Upper lobe of left lung (tissue), 6 donors: ENCODE measurements at places on chromosomes 16 and 17.

- peak; percentile 90 for DNase-seq
These were observed 6.0 kb downstream of the FHOD1 start for GRCh38 chr16:67241008-67241900.

GRCh38 chr16:17276010-17276530 lies 194.7 kb downstream of the XYLT1 start:
- DNase-seq, result no peak

GRCh38 chr16:89000207-89000959 lies 23.4 kb upstream of the CBFA2T3 start:
- DNase-seq, result peak; percentile 69

DNA sequence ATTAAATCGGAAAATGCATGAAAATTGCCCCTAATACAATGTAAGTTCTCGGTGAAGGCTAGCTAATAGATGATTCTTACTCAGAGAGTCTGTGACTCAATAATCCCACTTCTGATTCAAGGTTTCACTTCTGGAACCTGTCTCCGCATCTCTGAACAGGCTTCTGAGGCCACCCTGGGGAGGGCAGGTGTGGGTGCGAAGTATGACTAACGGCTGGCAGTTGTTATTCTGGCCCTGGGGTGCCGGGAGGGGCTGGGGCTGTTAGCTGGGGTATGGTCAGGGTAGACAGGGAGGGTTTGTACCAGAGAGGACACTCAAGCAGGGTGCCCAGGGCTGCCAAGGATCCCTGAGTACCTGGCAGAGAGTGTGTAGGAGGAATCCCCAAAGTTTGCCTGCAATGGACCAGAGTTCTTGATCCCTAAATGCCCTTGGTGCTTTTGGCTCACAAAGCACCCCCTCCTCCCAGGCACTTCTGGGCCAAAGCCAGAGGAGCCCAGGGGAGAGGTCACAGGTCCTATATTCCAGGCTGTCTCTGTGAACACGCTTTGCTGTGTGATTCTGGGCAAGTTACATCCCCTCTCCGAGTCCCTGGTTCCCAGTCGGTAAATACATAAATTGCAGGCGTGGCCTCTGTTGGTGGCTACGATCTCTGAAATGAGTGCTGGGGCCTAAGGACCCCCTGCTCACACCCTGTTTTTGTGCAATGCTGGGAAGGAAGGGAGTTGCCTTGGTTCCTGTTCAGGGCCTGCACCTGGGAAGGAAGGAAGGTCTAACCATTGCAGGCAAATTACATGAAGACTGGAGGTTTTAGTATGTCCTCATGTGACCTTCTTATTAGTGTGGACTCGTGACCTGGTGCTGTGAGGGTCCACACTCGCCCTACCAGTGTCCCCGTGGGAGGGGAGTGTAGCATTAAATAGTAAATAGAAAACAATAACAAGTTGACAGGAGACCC lies 49.9 kb upstream of the CPNE2 start:
- DNase-seq, result no peak

DNA sequence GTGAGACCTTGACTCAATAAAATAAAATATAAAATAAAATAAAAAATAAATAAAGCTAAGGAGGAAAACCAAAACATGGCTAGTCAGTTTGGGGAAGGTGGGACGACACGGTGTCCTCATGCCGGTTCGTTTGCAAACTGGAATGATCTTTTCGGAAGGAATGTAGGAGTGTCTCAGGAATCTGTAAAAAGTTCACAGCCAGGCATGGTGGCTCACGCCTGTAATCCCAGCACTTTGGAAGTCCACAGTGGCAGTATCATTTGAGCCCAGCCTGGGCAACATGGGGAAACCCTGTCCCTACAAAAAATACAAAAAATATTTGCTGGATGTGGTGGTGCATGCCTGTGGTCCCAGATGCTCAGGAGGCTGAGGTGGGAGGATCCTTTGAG lies 14.7 kb upstream of the RPTOR start:
- DNase-seq, result no peak

GRCh38 chr17:75130632-75131277 lies 787 bp downstream of the NT5C start:
- no peak for DNase-seq

DNA sequence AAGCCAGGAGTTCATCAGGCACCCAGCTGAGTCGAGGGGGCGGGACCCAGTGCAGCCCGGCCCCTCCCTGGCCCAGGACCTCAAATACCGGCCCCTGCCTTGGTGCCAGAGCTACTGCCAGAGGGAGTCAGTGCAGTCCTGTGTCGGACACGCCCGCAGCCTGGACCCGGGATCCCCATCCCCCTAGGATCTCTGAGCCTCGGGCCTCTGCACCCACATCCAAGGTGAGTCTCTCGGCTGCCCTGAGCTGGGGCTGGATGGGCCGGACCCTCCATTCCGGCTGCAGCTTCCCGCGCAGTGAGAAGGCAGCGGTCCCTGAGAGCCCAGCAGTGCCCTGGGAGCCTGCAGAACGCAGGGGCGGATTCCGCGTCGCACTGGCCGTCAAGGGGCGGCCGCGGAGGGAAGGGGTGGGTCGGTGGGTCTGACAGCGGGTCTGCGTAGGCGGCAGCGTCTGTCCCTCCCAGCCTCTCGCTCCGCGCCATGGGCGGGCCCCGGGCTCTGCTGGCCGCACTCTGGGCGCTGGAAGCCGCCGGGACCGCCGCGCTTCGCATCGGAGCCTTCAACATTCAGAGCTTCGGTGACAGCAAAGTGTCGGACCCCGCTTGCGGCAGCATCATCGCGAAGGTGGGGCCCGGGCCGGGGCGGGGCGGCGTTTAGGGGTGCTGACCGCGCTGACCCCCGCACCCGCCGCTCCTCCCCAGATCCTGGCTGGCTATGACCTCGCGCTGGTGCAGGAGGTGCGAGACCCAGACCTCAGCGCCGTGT lies at the start of gene DNASE1L2:
Gene DNASE1L2 (plus strand): TSS at position 108 of the 765 bp plus-strand sequence. CDS start 373 bp downstream, at position 481.
- DNase-seq, result peak; percentile 88

GRCh38 chr16:56068816-56069215 lies 122.5 kb upstream of the GNAO1 start:
- DNase-seq, result no peak

GRCh38 chr16:69314534-69314933 lies 3.4 kb downstream of the VPS4A start:
- DNase-seq, result no peak

- no peak for DNase-seq
These were observed 2.1 kb downstream of the RGS9 start for GRCh38 chr17:65139101-65139764.

DNA sequence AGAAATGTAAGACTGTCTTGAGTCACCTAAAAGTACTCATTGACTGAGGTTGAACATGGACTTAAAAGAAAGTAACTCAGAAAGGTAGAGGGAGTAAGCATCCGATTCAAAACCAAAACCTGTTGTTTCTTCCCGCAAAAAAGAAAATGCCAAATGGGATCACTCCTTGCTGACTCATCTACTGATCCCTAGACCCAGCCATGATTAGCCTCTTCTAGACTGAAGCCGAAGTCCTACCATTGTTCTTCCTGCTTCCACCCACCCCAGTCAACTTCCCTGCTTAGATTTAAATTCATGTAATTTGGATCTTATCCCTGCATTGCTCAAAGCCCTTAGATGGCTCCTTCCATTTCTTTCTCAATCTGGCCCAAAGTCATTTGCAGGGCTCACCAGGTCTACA lies 760.5 kb upstream of the SOX9 start:
- DNase-seq, result no peak

GRCh38 chr16:84758627-84759026 lies 58.8 kb downstream of the USP10 start:
- no peak for DNase-seq

DNA sequence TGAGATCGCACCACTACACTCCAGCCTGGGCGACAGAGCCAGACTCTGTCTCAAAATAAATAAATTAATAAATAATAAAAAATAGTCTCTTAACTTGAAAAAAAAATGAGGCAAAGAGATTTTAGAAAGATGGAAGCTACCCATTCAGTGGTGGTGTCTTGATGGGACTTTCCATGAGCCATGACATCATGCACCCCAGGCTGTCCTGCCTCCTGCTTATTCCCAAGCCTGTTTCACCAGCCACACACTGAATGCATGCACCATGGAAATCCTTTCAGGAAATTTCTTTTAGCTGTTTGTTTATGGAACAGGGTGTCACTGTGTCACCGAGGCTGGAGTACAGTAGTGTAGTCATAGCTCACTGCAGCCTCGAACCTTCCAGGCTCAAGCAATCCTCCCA lies 8.9 kb upstream of the DLX3 start:
- no peak for DNase-seq

- no peak for DNase-seq
These were observed 47.6 kb downstream of the HSD17B2 start for GRCh38 chr16:82082543-82083244.

DNA sequence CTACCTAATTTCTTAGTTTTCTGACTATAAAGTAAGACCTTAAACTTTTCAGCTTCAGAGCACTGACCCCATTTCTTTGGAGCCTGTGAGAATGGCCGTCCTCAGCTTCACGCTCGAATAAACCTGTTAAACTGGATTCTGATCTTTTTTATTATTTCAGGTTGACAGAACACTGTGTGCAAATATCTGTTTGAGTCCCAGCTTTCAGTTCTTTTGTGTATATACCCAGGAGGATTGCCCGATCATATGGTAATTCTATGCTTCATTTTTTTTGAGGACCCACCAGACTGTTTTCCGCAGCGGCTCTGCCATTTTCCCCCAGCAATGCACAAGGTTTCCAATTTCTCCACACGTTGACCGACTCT lies 19.8 kb upstream of the KCNH6 start:
- DNase-seq, result no peak

DNA sequence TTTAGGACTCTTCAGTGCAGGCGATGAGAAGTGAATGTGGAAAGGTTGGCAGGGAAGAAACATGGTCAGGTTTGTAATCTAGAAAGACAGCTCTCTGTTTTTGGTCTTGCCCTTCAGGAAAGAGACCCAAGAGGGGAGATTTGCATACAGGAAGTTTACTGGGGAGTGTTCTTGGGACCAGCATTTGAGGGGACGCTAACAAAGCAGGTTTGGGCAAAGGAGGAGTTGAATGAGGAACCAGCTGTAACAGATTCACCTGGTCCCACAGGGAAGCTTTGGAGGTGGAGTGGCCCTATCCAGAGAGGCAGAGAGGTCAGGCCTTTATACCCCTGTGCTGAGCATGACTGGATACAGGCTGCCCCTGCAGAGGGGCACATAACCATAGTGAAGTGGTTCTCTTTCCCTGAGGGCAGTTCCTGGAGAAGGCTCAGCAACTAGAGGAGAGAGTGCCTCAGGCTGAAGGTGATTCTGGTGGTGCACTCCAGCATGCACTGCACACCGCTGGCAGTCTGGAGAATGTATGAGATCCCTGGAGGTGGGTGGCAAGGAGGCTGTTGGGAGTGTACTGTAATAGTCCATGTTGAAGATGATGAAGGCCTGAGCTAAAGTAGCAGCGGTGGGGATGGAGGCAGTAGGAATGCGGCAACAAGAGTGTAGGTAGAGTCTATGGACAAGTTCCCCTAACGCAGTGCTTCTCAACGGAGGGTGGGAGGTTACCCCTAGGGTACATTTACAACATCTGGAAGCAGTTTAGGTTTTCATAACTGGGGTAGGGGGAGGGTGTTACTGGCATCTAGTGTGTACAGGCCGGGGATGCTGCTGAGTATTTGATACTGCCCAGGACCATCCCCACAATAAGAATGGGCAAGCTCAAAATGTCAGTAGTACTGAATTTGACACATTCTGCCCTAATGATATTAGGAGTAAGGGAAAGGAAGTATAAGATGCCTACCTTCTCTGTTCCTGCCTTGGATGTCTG lies 37.2 kb downstream of the MAP2K6 start:
- no peak for DNase-seq

DNA sequence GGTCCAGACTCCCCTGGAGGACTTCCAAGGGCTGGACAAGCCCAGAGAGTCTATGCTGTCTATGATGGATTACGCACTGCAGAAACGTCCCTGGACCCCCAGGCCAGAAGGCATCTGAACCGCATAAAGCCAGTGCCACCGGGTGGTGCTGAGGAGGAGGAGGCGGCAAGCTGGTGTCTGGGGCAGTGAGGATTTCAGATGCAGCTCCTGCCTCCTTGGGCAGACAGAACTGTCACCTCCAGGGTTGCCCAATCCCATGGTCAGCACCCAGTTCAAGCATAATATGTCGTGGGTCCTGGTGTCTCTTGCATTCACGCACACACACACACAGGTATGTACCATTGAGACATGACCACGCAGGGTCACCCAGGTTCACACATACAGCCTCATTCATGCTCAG lies 25.6 kb downstream of the RAP1GAP2 start:
- no peak for DNase-seq

GRCh38 chr17:72696721-72697120 lies 395.8 kb downstream of the SLC39A11 start:
- DNase-seq, result no peak

DNA sequence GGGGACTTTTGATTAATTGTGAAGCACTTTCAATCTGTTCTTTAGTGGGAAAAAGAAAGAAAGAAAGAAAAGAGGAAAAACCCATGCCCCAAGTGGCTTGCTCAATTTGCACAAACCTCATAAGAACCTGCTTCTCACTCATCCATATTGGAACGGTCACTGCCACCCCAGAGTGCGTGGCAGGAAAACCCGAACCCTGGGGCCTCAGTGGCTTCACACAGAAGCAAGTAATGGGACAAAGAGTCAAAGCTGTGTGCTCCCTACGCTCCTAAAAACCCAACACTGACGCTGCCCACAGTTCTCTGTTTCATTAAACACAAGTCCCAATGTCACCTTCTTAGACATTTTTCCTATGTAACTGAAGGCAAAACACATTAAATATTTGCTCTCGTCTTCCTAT lies 1.2 kb downstream of the SLC6A4 start:
- no peak for DNase-seq

GRCh38 chr17:72566671-72567484 lies 446.1 kb downstream of the SOX9 start:
- no peak for DNase-seq

DNA sequence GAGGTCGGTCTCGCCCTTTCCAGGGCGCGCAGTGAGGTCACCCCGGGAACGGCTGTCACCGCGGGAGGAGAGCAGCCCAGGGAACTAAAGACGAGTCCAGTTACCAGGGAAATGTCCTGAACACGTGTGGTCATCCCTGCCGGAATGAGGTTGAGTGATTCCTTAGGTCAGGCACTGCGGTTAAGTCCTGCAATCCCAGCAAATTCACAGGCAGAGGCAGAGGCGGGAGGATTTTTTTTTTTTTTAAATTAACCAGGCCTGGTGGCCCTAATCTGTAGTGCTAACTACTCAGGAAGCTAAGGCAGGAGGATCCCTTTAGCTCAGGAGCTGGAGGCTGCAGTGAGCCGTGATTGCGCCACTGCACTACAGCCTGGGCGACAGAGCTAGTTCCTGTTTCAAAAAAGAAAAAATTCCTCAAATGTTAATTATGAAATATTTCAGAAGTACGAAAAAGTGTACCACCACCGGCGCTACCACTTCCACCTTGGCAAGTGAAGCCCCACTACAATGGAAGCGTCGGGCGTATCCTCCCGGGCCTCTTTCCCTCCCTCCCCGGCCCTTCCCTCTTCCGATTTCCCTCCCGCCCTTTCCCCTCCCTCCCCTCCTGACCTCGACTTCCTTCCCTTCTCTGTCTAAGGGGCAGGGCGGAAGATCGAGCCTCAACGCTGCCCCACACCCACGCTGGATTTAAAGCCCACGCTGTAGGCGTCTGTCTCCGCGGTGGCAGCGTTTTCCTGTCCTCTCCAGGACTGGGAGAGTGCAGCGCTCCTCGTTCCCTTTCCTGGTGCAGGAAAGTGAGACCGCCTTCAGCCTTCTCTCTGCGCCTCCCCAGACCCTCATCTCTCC lies 27.3 kb downstream of the SLFN11 start:
- peak; percentile 72 for DNase-seq

- DNase-seq, result no peak
These were observed 1060.2 kb upstream of the EEF2KMT start for GRCh38 chr16:6157806-6158205.
